Glomerular endothelial cell (primary cell): ENCODE measurements at places on chromosomes 5 and 9. TPM values are rescaled to one million over a fixed set of nuclear protein-coding genes. Genes with fewer than 3 reads are reported as not detected.

OLFM1 gene
- 0.19 and 0.58 TPM in 2 replicates for total RNA-seq

PCDHB14 gene
- 1.6 and 6.7 TPM in 2 replicates for total RNA-seq

GPR151 gene
- total RNA-seq, result not detected in 2 replicates

FOXD4L6 gene
- not detected in 2 replicates for total RNA-seq

ARHGEF28 gene
- total RNA-seq, result 83.0 and 143 TPM in 2 replicates

IL7R gene
- total RNA-seq, result 0.82 and 6.0 TPM in 2 replicates

PCDHGC5 gene
- total RNA-seq, result 0.24 and 2.5 TPM in 2 replicates

P4HA2 gene
- 109 and 151 TPM in 2 replicates for total RNA-seq

FAM153A gene
- not detected in 2 replicates for total RNA-seq

OCLN gene
- 4.3 and 7.4 TPM in 2 replicates for total RNA-seq

ARL15 gene
- 25.3 and 30.1 TPM in 2 replicates for total RNA-seq
